ENCODE measurements at places on chromosomes 3 and 15.

GRCh38 chr3:71647751-71648150, 64.2 kb upstream of the FOXP1 start:
- DNase-seq = no peak

DNA sequence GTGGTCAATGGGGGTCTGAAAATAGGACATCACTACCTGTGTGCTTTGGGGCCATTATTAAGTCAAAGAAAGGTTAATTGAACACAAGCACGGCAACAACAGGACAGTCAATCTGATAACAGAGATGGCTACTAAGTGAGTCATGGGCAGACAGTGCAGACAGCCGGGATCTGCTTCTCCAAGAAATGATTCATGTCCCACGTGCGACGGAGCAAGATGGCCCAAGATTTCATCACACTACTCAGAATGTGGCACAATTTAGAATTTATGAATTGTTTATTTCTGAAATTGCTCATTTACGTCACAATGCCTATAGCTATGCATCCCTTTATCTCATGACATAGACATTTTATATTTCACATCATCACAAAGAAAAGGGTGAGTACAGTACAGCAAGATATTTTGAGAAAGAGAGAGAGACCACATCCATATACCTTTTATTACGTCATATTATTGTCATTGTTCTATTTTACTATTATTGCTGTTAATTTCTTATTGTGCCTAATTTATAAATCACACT, 770.6 kb upstream of the NR2F2 start:
- DNase-seq = no peak

GRCh38 chr15:33138000-33138399, 56.5 kb downstream of the FMN1 start:
- DNase-seq = no peak

DNA sequence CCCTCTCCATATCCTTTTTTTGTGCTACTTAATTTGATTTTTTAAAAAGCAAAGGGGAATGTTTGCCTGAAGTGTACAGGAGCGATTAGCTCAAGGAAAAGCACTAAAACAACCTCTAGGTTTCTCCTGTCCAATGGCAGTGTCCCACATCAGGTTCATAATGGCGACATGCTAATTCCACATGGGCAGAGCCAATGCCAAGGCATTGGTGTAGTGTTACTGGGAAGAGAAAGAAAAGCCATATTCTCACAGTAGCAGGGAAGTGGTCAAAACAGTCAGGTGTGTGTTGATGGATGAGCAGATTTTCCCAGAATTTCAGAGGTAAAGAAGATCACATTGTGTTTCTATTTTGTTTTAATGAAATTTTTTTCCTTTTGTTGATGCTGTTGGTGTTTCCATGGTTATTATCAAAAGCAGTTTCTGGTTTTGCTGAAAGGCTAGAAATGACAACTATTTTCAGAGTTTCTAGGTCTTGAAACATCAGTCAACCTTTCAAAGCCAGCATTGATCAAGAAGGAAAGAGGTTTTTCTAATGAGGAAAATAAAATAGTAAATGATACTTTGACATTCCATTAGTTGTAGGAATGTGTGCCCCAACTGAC, 65.2 kb downstream of the FNDC3B start:
- DNase-seq = no peak

DNA sequence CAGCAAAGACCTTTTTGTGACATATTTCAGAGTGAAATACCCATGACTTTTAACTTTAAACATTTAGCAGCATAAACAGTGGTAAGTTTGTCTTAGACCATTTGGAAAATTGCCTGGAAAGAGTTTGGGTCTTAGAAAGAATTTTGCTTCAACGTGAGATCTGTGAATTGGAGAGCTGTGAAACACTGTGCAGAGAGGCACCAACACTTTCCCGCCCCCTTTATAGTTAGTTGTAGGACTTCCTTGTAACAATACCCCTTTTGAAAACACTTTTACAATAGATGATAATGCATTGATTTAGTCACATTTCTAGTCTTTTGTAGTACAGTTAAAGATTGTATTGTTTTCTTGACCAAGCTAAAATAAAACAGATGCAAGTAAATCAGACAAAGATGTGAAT, 43.5 kb upstream of the MBNL1 start:
- no peak for DNase-seq

- DNase-seq = no peak
These were observed 34.7 kb upstream of the RSL24D1 start for GRCh38 chr15:55231455-55231854.

- DNase-seq = no peak
These were observed 781.9 kb upstream of the GRM7 start for GRCh38 chr3:6079011-6079410.

GRCh38 chr3:65833761-65834505, 204.8 kb downstream of the MAGI1 start:
- no peak for DNase-seq

GRCh38 chr3:117035745-117036144, 326.2 kb downstream of the TUSC7 start:
- no peak for DNase-seq

DNA sequence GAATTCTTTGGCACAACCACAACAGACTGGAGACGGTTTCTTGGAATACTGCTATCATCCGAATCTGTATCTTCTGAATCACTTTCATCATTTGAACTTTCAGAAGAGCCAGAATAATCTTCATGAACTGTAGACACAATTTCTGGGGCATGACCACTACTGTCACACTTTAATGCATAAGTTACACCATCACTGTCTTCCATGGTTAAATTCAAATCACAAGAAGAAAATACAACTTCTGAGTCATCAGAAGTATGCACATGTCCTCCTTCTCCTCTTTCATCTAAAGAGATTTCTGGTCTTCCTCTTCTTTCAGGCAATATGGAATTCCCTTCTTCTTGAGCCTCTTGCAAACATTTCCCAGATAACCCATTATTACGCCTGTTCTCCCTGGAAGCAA, 42.5 kb downstream of the SETD2 start:
- no peak for DNase-seq

GRCh38 chr3:141561426-141562034, 74.7 kb downstream of the RASA2 start:
- DNase-seq = no peak

DNA sequence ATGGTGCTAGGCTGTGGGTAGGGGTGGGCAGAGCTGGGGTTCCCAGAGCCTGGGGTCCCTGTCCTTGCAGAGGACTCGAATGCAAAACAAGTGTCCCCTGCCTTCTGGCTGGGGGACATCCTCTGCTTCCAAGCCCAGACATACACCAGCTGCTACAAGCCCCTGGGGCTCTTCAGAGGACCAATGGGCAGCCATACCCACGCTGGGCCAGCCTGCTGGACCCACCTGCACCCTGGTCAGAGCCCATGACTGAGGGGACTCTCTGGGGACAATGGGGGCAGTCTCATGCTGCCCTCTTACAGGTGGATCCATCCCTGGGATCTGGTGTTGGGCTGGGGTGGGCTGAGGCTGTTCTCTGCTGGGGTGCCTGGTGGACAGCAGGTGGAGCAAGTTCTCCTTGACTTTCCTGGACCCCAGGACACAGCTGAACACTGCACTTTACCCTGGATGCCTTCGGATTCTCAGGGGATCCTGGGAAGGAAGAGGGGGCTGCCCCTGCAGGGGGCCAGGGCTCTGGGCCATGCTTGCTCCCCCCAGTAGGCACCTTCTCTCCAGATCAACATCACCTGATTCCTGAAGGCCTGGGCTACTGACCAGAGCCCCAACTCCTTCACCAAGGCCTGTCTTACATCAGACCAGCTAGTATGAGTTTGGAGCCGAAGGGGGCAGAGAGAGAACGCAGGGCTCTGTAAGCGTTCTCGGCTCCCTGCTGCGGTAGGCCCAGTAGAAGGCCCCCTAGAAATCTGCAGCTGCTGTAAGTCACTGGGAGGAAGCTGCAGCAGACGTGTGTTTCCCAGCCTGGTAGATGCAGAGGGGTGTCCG, 7.2 kb upstream of the COMMD4 start:
- DNase-seq = no peak

- DNase-seq = no peak
These were observed 758.3 kb downstream of the GBE1 start for GRCh38 chr3:81003008-81003645.

GRCh38 chr3:97177242-97177641, 362.8 kb downstream of the EPHA6 start:
- DNase-seq = no peak

GRCh38 chr3:187831125-187832051, 86.1 kb upstream of the BCL6 start:
- DNase-seq = no peak

- DNase-seq = no peak
These were observed 554.1 kb downstream of the GOLGA6L6 start for GRCh38 chr15:19987389-19988048.

DNA sequence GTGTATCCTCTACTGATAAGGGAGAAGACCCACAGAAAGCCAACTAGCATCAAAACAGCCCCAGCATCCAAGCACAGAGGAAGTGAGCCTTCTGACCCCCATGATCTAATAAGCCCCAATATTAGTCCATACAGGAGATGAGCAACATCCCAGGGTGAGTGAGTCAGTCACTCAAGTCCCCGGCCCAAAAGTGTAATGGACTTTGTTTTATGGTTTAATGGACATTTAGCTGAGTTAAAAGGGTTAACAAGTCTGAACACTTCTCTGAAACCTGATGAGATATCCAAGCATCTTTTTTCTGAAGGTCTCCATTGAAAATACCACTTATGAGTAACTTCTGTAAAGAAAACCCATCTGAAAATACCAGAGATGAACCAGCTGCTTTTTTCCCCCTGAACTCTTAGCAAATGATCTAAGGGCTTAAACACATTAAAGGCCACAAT, 115.6 kb downstream of the GREM1 start:
- no peak for DNase-seq

GRCh38 chr15:93467337-93467736, 378.3 kb upstream of the RGMA start:
- DNase-seq = no peak

- no peak for DNase-seq
These were observed 756.8 kb downstream of the IGSF11 start for GRCh38 chr3:118277814-118278213.

DNA sequence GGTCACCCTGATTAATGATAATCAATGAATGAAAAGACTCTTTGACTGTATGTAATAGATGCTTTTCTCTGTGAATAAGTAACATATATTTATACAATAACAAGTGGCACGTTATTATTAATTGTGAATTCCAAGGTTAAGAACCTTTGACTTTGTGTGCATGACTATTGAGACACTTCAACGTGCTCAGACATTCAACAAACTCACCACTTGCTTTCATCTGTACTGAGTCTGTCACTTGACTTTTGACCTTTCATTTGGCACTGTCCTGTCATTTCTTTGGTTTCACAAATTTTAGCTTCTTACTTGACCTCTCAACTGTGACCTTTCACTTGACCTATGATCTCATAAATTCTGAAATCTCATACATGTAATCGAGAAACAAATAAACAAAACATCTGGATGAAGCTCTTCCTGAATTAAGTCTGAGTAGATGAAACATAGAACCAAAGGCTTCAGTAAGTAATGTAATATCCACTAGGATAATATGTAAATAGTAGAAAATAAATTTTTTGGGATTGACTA, 426.8 kb downstream of the MECOM start:
- DNase-seq = no peak

DNA sequence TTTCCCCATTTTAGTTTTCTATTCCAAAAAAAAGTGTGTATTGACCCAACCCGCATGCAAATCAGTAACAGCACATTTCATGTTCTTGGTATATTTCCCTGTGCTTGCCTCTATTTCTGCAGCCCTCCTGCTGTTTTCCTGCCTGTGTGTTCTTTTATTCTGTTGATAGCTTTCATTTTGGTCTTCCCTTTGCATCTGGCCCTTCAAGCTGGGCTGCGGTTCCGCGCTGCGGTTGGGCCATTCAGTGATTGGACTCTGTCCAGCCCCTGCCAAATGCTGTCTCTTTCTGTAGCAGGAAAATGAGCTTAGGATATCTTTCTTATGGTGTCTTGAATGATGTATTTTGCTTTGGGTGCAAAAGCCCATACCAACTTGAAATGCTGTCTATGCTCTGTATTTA, 49.9 kb downstream of the ZNF621 start:
- DNase-seq = no peak

GRCh38 chr15:83604549-83604948, 49.4 kb upstream of the ADAMTSL3 start:
- no peak for DNase-seq

GRCh38 chr3:94619643-94620042, 556.8 kb downstream of the NSUN3 start:
- DNase-seq = no peak

DNA sequence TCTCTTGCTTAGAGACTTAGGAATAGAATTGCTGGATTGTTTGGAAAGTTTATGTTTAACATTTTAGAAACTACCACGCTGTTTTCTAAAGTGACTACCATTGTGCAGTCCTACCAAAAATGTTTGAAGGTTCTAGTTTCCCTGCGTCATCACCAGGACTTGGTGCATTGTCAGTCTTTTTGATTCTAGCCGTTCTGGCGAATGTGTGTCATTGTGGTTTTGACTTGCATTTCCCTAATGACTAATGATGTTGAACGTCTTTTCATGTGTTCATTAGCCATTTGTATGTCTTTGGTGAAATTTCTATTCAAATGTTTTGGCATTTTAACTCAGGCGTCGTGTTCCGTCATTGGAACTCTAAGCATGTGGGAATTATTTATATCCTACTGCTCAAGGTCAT, 58.0 kb downstream of the CHD2 start:
- no peak for DNase-seq

- no peak for DNase-seq
These were observed 34.7 kb upstream of the RBP1 start for GRCh38 chr3:139574026-139574947.

DNA sequence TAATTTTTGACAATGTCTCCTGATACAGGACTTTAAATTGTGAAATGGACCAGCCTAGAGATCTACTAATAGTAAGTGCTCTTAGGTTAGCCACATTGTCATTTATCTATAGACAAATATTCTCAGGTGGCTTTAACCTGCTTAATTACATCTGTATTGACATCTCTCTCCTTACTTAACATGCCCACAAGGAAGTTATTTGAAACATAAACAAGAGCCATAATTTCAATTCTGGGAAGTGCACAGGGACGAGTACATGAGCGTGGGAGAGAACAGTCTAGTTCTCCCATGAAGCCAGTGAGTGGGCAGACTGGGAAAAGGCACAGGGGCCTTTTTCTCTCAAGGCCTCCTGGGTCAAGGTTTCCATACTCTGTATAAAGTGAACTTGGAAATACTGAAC, 54.2 kb downstream of the NEK10 start:
- no peak for DNase-seq

- DNase-seq = no peak
These were observed 566.5 kb downstream of the ROBO2 start for GRCh38 chr3:77606372-77606771.

- no peak for DNase-seq
These were observed 307.3 kb downstream of the SV2B start for GRCh38 chr15:91407269-91407889.

DNA sequence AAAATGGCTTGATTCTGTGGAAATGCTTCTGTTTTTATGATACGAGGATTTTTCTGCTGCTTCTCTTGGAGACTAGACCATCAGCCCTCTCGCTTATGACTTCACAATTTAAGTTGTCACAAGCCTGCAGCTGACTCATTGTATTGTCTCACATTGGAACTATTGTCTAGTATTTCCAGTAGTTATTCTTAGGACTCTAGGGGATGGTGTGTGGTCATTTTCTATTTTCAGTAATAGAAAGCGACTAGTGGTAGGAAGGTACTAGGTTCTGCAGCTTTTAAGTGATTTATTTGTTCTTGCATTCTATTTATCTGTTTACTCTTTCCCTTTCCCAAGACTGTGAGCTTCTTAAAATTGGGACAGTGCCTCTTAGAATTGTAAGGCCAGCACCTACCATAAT, 66.3 kb upstream of the CRTC3 start:
- no peak for DNase-seq
